ENCODE measurements at places on chromosomes 6 and 20.
A peak's percentile ranks its signal among the peaks of the same experiment; 100 is the strongest.

- DNase-seq, result peak; percentile 20
Measured at GRCh38 chr6:12386816-12387215, 96.7 kb downstream of the EDN1 start.

GRCh38 chr6:46794068-46794467 is 879 bp downstream of the MEP1A start:
- DNase-seq, result peak; percentile 12

GRCh38 chr6:68880050-68880813 is 245.2 kb downstream of the ADGRB3 start:
- no peak for DNase-seq

- peak; percentile 34 for DNase-seq
Measured at GRCh38 chr6:39416728-39417127, 94.2 kb upstream of the KCNK16 start.

DNA sequence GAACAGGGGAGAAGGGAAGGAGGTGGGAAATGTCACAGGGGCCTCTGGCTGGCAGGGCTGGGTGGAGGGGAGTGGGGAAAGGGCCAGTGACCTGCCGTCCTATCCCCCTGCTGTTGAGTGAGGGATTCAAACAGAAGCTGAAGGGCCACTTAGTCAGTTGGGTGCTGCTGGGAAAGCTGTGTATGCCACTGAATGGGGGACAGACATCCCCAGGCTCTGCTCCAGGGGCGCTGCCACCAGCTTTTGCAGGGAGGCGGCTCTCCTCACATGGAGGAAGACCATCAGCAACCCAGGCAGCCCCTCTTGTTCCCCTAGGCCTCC is 50.0 kb downstream of the MDGA1 start:
- DNase-seq, result no peak

GRCh38 chr6:20197251-20197650 is 15.0 kb downstream of the MBOAT1 start:
- no peak for DNase-seq

GRCh38 chr6:25606151-25606550 is 45.9 kb upstream of the SCGN start:
- no peak for DNase-seq

DNA sequence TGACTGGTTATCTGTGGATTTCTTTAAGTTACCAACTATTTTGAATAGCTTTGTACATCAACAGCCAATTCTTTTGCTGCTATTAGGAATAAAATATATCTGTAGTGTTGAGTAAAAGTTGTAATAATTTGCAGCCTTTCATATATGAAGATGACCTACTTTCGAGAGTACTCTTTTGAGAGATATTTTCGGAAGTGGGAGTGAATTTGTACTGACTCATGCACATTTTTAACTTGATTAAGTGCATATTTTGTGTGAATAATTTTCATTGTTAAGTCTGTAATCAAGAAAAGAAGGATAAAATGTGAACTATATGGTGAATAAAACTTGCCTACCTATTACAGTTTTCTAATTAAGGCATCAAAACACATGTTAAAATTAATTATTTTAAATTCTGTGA is 51.9 kb downstream of the L3MBTL3 start:
- DNase-seq, result no peak

DNA sequence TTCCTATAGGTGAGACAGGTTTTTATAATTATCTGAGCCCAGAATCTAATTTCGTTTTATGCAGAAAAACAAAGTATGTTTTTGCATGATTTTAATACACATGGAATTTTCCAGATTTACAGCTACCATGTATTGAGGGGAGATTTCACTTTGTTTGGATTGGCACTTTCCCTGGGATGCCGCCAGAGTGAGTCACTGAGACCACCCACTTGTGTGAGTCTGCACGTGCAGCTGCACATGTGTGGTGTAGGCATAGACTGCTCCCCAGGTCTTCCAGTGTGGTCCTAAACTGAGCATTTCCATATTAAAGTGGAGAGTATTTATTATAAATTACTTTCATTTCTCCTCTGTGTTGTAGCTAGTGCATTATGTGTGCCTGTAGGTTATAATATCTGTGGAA is 186.8 kb downstream of the UBE3D start:
- DNase-seq, result peak; percentile 15

DNA sequence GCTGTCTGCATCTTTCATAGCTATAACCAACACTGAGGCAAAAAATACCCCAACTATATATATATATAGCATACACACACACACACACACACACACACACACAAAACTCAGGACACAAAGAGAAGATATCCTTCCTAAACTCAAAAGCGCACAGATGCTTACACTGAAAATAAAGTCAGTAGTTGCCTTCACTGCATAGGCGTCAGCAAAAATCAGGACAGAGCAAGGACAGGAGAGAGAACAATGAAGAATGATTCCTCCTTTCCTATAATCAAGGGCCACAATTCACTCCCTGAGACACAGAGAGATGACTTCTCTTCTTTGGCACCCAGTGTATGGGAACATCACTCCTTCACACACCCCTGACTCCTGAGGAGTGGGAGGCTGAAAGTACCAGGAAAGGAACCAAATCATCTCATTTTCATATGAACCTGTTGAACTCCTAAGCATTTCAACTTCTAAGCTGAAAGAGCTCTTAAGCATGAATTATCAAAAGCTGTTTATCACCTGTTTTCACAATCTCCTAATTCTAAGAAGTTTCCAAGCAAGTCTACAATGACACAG is 141.4 kb downstream of the HIVEP2 start:
- no peak for DNase-seq

- DNase-seq, result no peak
Measured at GRCh38 chr6:34589691-34590090, 33.6 kb upstream of the SPDEF start.

- DNase-seq, result no peak
Measured at GRCh38 chr6:34813028-34813713, 21.3 kb downstream of the BLTP3A start.

GRCh38 chr6:106534564-106534982 is 94.7 kb downstream of the RTN4IP1 start:
- DNase-seq, result no peak

DNA sequence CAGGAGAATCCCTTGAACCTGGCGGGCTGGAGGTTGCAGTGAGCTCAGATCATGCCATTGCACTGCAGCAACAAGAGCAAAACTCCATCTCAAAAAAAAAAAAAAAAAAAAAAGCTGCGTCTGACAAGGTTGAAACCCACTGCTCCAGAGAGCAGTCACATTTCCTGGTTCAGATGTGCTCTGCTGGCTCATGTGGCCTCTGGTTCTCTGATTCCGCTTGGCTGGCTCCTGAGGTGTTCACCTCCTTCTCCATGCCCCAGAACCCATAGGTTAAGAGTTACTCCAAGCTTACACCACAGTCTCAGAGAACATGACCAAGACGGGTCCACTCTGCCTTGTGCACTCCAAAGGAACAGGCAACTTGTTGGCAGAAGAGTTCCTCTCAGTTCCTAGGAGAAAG is 8.8 kb upstream of the CNR1 start:
- no peak for DNase-seq

- no peak for DNase-seq
Measured at GRCh38 chr20:56954797-56955196, 311.6 kb downstream of the BMP7 start.

DNA sequence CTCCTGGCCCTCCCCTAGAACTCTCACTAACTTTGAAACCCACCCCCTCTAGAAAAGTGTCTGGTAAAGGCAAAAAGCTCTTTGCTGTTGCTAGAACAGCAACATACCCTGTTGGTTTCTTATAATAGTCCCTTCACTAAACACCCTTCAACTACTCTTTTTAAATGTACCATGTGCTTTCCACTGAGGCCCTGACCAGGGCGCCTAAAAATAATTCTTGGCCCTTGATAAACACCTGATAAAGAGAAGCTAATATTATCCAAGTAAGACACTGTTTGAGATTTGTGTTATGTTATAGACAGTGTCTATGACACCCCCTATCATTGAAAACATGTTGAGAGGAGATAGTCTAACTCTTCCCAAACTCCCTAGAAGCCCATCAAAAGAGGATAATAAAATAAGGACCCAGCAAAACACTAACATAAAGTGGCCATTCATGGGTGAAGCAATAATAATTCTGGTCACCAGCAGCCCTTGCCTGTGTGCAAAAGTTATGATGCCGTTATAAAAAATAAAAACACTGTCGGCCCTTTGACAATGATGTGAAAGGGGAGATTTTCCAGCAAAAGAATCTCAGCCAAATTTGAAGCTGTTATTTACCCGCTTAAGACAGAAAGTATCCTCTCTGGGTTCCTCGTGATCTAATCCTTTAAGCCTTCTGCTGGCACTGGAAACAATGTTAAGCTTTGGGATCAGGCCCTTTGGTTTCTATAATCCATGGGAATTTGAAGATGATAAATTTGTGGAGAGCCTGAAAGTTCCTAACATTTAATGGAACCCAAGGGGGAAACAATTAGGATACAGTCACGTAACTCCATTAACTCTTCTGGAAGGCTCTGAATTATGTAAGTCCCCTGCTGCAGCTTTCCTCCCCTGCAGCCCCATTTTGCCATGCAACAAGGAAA is 122.6 kb upstream of the PLCB4 start:
- DNase-seq, result peak; percentile 31

- DNase-seq, result no peak
Measured at GRCh38 chr6:146666909-146667308, 68.1 kb downstream of the ADGB start.

DNA sequence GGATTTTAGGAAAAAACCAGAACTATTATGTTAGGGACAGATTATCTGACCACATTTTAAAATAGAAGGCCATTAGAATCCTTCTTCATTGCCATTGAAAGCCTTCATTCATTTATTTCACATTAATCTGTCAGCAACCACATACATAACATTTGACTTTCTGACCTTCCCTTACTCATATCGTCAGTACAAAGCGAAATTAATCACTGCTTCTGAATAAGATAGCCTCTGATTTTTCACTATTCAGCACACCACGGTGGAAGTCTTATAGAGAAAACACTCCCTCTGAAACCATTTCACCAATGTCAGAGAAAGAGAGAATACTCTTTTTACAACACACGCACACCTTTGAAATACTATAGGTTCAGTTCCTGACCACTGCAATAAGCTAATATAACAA is 442.5 kb upstream of the ID4 start:
- DNase-seq, result no peak

DNA sequence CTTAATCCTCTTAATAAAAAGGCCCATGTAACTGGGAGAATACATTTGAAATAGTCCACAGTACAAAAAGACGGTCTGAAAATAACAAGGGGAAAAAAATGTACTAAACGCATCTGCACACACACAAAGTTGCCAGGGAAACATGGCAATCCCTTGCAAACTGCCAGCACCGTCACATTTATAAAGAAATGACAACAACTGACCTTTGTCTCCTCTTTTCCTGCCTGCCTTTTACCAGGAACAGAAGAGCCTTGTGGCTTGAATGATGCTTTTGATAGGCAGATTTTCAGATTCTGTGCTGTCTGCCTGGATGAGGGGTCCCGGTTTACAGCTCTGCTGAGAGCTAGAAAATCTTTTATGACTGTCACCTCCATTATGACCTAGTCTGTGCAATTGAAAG is 308.6 kb upstream of the ZFP64 start:
- no peak for DNase-seq

GRCh38 chr20:53918949-53919361 is 151.4 kb downstream of the BCAS1 start:
- DNase-seq, result no peak

GRCh38 chr6:81759782-81760181 is 7.3 kb upstream of the TENT5A start:
- DNase-seq, result peak; percentile 92

- DNase-seq, result peak; percentile 66
Measured at GRCh38 chr6:26103141-26103769, 16.0 kb downstream of the HFE start.

- peak; percentile 62 for DNase-seq
Measured at GRCh38 chr20:51624157-51624731, 81.7 kb upstream of the NFATC2 start.

DNA sequence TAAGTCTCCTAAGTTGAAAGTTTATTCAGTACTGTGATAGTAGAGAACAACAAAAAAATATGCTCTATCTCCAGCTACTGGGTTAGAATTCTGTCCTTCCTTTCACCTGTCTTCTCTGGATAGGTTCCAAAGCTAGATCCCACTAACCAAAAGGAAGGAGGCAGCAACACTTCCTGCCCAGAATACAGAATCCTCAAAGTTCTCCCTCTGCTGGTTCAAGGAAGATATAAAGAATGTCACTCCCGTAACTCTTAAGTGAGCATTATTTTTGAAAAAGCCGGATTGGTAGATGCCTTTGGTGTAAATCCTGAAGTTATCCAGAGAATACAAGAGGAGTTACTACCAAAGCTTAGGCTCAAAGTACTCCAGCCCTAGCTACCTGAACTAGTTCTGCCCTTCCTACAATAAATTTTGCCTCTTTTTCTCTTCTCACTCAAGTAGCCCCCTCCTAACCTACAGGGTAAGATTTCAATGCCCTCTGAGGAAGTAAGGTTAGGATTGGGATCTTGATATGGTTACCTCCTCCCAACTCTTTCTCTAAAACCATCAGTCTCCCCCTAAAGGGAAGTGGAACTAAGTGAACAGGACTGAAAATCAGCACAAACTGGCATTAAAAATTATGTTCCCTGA is 26.0 kb upstream of the CRIP3 start:
- DNase-seq, result peak; percentile 62

GRCh38 chr6:162649271-162649670 is 78.3 kb downstream of the PRKN start:
- DNase-seq, result no peak

DNA sequence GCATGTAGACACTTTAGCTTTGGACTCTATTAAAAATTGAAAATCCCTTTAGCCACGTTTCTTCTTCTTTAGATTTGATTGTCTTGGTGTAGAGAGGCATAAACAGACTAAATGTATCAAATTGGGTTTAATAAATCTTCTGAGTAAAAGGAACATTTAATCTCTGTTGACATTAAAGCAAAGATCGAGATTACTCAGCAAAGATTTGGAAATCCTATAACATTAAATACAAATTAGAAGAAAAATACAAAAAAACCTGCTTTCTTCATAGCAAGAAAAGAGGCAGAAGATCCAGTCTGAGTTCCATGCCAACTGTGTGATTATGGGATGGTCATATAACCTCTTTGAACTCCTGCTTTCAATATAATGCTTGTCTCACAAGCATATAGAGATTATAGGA is 172.3 kb downstream of the GJA1 start:
- peak; percentile 49 for DNase-seq

GRCh38 chr20:32968478-32969241 is 35.6 kb downstream of the SUN5 start:
- no peak for DNase-seq

DNA sequence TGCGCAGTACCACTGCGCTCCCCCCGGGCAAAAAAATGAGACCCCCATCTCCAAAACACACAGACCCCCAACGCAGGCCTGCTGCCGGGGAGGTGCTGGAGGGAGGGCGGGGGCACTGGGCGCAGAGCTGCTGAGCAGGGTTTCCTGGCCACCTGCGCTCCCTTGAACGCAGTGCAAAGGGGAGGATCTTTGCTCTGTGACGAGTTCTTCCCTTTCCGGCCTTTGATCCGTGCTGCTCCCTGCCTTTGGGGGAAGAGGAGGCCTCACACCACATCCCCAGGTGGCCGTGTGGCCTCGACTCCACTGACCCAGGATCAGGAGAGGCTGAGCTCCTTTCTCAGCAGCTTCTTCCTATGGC is 8.9 kb upstream of the COL20A1 start:
- DNase-seq, result no peak

DNA sequence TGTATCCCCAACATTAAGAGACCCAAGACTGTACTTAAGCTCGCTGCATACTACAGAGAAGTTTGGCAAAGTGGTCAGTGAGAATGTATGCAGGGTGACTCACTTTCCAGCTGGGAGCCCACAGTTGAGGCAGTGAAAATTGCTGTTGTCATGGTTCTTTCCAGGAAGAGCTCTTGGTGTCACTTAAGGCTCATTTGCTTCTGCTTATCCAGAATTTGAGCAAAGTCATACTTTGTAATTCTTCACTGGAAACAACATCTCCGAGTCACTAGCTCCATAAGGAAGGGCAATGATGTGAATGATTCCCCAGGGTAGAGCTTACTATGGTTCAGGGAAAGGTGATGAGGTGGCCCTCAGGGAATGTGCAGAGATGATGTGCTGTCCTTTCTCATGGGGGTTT is 65.4 kb upstream of the FBXL4 start:
- peak; percentile 97 for DNase-seq

All from iris pigment epithelial cell (primary cell).